ENCODE measurements at places on chromosomes 7 and 10.

DNA sequence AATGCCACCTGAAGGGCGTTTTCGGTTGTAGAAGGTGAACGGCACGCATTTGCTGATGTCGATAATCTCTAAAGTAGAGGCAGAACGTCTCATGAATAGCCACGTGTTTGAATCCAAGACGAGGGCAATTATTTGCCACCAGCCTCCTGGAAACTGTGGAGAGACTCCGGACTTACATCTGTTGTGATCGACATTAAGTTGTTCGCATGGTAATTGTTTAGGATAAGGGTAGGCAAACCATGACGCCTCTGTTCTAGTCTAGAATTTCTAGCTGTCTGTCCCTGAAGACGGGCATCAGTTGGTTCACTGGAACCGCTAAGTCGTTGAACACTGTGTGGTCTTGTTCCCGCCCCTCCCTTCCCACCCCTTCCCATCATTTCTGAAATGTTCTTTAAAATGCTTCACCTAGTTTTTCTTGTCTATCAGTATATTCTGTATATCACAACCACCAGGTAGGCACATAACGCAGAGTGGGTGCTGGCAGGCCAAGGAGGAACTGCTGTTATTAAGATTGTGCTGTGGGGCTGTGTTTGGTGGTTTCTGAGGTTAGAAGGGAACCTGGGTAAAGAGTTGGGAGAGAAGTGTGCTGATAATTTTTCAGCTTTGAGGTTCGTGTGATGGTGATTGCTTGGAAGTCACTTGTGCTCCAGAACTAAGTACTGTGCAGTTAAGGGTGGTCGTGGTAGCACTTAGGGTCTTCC, 1.2 kb downstream of the UBE3C start:
- DNase-seq: no peak

DNA sequence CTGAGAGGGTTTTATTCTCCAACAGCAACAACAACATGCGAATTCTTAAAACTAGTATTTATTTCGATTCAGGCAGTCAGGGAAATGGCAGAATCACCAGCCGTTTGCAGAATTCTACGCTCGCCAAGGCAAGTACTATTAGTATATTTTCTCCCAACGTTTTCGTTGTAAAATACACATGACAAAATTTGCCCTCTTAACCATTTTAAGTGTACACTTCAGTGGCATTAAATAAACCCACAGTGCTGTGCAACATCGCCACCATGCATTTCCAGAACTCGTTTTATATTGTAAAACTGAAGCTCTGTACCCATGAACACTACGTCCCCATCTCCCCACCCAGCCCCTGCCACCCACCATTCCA, 10.8 kb downstream of the EN2 start:
- DNase-seq: no peak

GRCh38 chr7:50614721-50615518, 49.7 kb upstream of the DDC start:
- DNase-seq: no peak

GRCh38 chr7:157709531-157710251, 372.9 kb downstream of the DNAJB6 start:
- DNase-seq: no peak

GRCh38 chr7:41701068-41701941, 1.6 kb downstream of the INHBA start:
- DNase-seq: no peak

DNA sequence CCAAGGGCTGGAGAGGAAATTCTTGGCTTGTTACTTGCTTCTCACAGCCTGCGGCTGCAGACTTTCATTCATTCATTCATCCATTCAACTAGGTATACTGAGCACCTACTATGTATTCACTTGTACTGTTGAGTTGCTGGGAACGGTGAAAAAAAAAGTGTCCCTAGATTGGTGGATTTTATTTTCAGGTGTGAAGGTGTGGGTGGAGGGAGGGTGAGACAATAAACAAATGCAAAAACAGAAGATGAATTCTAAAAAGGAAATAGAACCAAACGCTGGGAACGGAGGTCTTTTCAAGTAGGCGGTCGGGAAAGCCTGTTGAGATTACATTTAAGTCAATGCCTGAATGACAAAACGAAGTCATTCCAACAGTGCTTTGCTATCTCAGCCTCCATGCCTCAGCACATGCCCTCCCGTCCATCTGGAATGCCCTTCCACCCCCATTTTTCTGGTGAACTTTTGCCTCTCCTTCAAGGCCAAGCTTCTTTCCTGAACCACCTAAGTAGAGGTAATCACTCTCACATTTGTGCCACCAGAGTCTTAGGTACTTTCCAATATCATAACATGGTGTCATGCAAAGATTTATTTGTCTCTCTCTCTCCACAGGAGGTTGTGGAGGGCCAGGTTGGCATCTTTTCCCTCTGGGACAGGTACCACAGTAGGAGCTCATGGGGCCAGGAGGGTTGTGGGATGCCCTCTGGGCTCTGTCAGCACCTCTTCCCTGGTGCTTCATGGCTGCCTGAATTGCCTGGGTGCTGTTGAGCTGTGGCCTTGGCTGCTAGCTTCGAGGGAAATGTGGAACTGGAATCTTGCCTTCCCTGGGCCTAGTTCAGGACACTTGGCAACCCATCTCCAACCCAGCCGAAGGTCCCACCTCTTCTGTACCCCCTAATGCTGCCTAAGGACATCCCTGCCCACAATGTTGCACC, 5.5 kb downstream of the NKX2-3 start:
- DNase-seq: no peak

- no peak for DNase-seq
Measured at GRCh38 chr7:140621401-140622021, 19.1 kb downstream of the DENND2A start.

GRCh38 chr7:92609921-92610518, 19.8 kb upstream of the FAM133B start:
- DNase-seq: peak; percentile 33

GRCh38 chr7:40990841-40991240, 712.0 kb downstream of the INHBA start:
- no peak for DNase-seq

DNA sequence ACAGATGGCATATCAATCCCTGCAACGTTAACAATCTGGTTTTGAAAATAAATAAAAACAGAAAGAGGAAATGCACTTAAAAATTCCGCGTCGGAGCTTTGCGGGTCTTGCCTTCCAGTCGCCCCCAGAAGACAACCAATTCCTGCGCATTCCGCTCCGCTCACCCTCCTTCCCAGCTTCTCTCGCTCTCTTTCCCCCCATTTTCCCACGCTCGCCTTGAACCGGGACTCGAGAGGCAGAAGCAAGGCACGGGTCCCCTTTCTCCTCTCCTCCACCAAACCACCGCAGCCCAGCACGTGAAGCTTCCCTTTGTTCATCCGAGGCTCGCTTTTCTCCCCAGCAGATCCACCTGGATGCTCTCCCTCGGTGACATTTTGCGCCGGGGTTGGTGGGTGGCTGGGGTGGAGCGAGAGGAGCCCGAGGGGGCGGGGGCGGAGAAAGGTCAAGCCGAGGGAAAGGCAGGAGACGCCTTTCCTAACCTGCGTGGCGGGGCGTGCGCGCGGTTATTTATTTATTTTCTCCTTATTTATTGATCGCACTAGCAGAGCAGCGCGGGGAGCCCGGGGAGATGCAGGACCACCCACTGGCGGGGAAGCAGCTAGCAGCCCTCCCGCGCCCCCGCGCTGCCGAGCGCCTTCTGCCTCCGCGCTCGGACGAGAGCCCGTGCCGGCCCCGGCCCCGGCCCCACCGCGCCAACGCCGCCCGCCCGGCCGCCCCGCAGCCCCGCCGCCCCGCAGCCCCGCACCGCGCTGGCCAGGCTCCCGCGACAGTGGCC, at the start of gene KCND2:
Gene KCND2, plus strand, starts transcription at position 475 of the 775 bp plus-strand sequence.
- peak; percentile 45 for DNase-seq

- DNase-seq: no peak
Measured at GRCh38 chr10:104245066-104245632, 9.5 kb upstream of the GSTO1 start.

GRCh38 chr7:46932676-46933424, 649.1 kb downstream of the TNS3 start:
- DNase-seq: no peak

GRCh38 chr7:125025620-125026019, 96.0 kb upstream of the POT1 start:
- no peak for DNase-seq

- DNase-seq: no peak
Measured at GRCh38 chr7:135501402-135501801, 8.5 kb downstream of the CNOT4 start.

Measured in NCI-H2227 treated with DMSO at 0.1 percent for 48 hours (cell line).